GM23248 (cell line): ENCODE measurements at places on chromosomes 4 and X. TPM values are rescaled to one million over a fixed set of nuclear protein-coding genes. Genes with fewer than 3 reads are reported as not detected.
A peak's percentile ranks its signal among the peaks of the same experiment; 100 is the strongest.

Gene MAPK10
- 0.73 and 1.1 TPM in 2 replicates for polyA plus RNA-seq

Gene TMEM47
- polyA plus RNA-seq = 146 and 152 TPM in 2 replicates

- no peak overlapping the region for H3K4me3 ChIP-seq
- H3K27me3 ChIP-seq = no peaks in the 10 kb centered on the region
- H3K27ac ChIP-seq = no peak overlapping the region
- peaks cover 93% of the 10 kb centered on the region for H3K36me3 ChIP-seq
- no peak for DNase-seq
Observed at GRCh38 chr4:10084651-10085358, 31.8 kb downstream of the WDR1 start.

GRCh38 chr4:186651624-186652023, 72.0 kb downstream of the FAT1 start:
- H3K27me3 ChIP-seq = no peaks in the 10 kb centered on the region
- peaks cover 14% of the 10 kb centered on the region; the same call in 1 of the 2 replicates for H3K36me3 ChIP-seq
- H3K27ac ChIP-seq = no peak overlapping the region
- no peak overlapping the region for H3K4me3 ChIP-seq

Gene GPR173
- polyA plus RNA-seq = 0.09 and 0.24 TPM in 2 replicates

GRCh38 chr4:84568496-84568895, 14.4 kb upstream of the CDS1 start:
- H3K36me3 ChIP-seq = no peaks in the 10 kb centered on the region
- H3K4me1 ChIP-seq = no peaks in the 10 kb centered on the region
- no peak overlapping the region for H3K27ac ChIP-seq
- peak; percentile 20 for DNase-seq
- H3K4me3 ChIP-seq = no peak overlapping the region

Gene CHRDL1
- 0.06 TPM in 1 of 2 replicates, not detected in the other for polyA plus RNA-seq

GRCh38 chrX:57929373-57929772, 19.1 kb upstream of the ZXDA start:
- no peaks in the 10 kb centered on the region for H3K4me1 ChIP-seq
- H3K27ac ChIP-seq = no peak overlapping the region
- H3K36me3 ChIP-seq = no peaks in the 10 kb centered on the region
- no peaks in the 10 kb centered on the region for H3K27me3 ChIP-seq
- H3K4me3 ChIP-seq = no peak overlapping the region
- DNase-seq = peak; percentile 45

Gene FAM193A
- 3.8 and 5.0 TPM in 2 replicates for polyA plus RNA-seq
